Common myeloid progenitor, CD34-positive (primary cell): ENCODE measurements at places on chromosomes 16 and 17.

GRCh38 chr17:81517009-81517338 lies 4.4 kb upstream of the ACTG1 start:
- DNase-seq: no peak

- DNase-seq: no peak
Observed at GRCh38 chr17:18910881-18911280, 41.1 kb upstream of the SLC5A10 start.

DNA sequence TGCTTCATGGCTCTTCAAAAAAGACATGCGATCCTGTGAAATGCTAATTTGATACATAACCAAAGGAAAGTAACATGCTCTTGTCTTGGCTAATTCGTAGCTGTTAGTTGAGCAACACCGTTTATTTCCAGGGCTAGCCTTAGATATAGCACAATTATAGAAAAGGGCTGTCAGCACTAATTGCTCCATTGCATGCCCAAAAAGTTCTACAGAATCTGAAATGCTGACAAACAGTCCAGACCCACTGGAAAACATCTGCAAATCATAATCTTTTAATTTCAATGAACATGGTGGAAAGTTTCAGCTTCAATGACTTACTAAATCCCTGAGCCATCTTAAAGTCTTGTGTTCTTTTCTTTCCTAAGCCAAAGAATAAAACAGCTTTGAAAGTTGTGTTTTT lies 42.9 kb upstream of the NUDT7 start:
- DNase-seq: no peak

- DNase-seq: no peak
Observed at GRCh38 chr17:21375757-21376080, 438 bp upstream of the KCNJ12 start.

DNA sequence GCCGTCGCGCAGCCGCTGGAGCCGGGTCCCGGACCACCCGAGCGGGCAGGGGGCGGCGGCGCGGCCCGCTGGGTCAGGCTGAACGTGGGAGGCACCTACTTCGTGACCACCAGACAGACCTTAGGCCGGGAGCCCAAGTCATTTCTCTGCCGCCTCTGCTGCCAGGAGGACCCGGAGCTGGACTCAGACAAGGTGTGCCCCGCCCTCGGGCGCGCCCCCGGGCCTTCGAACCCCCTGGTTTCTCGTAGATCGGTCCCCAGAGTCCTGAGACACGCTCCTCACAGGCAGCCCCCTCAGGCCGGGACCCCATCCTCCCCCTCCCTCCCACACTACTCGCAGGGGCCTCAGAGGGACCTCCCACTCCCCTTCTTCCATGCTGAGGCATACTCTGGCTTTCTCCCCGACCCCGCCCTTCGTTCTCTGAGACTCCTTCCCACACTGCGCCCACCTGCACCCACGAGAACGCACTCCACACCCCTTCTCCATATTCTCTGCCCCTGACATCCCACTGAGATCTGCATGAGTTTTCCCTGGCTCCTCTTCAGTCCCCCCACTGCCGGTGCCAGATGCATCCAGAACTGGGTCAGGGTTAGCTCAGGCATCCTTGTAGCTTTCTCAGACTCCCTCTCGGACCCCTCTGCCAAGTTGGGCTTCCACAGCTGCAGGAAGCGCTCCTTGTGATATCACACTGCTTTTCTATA lies 523 bp downstream of the KCTD2 start:
- DNase-seq: peak; percentile 53

GRCh38 chr16:86640265-86640843 lies 62.0 kb downstream of the FOXL1 start:
- no peak for DNase-seq

DNA sequence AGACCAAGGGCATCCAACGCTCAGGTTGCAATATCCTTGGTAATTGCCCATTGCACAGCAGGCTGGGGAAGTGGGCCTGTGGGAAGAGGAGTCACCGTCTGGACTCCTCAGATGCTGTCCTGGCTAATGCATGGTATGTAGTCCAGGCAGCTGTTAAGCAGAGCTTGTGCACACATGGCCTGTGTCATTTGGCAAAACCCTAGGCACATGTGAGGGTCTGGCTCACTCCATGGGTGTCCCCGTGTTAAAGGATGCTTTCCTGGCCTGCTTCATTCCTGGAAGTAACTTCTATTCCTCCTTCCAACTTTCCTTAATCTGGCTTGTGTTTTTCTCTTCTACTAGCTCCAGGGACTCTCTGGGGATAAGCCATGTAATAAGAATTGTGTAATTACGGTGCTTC lies 378.0 kb upstream of the CA10 start:
- DNase-seq: no peak

DNA sequence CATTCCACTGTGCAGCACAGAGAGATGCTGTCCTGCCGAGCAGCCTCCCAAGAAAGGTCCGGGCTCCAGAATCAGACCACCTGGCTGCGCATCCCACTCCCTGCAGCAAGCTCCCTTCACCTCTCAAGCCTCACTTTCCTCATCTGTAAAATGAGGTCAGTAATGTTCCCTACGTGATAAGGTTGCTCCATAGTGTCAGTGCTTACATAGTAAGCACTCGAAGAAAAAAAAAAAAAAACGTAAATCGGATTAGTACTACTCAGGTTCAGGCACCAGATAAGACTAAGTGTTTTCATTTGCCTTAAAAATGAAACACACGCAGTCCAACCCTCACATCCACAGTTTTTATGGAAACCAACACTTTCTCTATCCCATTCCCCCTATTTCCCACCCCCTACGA lies 76.7 kb downstream of the CCT6B start:
- DNase-seq: no peak

- DNase-seq: no peak
Observed at GRCh38 chr16:87166321-87166720, 150.9 kb downstream of the C16orf95 start.

DNA sequence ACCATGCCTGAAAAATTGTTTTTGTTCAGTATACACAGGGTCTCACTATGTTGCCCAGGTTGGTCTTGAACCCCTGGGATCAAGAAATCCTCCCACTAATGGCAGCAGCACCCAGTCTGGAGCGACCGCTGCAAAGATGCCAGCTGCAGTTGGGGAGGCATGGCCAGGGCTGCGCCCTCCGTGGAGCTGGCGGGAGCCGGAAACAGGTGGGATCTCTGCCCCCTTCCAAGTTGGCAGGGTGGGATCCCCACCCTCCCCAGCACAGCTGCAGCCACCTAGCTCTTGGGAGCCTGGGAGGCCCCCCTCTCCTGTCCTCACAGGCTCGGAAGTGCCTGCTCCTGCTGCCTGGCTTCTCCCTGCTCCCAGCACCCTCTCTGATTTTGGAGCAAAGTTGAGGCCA lies 176.8 kb downstream of the ZNF423 start:
- no peak for DNase-seq

GRCh38 chr16:75580-76501 lies 2.2 kb upstream of the MPG start:
- peak; percentile 85 for DNase-seq

DNA sequence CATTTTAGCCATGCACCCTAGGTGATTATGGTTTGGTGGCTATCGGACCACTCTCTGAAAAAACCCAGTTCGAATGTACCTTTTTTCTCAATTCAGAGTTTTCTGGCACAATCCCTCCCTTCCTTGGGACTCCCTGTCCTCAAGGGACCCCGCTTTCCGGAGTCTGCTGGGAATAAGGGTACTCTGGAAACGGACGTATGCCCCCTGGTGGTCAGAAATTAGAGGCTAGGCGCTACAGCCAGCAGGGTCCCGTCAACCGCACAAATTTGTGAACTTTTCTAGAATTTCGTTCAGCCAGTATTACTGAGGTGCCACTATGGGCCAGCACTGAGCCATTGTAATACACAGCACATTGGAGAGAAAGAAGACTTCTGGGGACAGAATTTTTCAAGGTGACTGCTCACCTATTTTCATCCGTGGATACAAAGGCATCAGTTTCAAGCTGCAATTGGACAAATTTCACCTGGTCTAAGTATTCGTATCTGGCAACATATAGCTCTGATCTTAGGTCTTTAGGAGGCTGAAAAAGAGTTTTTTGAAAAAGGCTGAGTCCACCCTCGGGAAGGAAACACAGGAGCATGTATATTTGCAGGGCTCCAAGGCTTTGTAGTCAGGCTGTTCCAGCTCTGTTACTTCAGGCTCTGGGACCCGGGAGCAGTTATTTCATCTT lies 27.1 kb upstream of the CRYBA1 start:
- peak; percentile 90 for DNase-seq

GRCh38 chr17:60926466-60927183 lies 249.0 kb downstream of the BCAS3 start:
- no peak for DNase-seq

- DNase-seq: no peak
Observed at GRCh38 chr17:77165577-77165976, 24.8 kb downstream of the SEC14L1 start.

- no peak for DNase-seq
Observed at GRCh38 chr16:11611871-11612664, 25.3 kb upstream of the LITAF start.

DNA sequence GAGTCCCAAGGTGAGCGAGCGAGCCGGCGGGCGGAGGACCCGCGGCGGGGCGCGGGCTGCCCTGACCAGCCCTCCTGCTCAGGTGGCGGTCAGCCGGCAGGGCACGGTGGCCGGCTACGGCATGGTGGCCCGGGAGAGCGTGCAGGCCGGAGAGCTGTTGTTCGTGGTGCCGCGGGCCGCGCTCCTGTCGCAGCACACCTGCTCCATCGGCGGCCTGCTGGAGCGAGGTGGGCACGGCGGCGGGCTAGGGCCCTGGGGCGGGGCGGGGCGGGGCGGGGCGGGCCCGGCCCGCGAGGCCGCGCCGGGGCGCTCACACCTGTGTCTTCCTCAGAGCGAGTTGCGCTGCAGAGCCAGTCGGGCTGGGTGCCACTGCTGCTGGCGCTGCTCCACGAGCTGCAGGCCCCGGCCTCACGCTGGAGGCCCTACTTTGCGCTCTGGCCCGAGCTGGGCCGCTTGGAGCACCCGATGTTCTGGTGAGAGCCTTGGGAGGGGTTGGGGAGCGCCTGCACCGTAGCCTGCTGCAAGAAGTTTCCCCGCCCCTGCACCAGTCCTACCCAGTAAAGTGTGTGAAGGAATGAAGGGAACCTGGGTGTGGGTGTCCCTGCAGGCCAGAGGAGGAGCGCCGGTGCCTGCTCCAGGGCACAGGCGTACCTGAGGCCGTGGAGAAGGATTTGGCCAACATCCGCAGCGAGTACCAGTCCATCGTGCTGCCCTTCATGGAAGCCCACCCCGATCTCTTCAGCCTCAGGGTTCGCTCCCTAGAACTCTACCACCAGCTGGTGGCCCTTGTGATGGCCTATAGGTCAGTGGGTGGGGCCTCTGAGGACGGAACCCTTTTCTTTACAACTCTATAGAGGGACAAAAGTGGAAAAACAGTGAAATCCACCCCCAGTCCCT lies 802 bp downstream of the SETD6 start:
- DNase-seq: peak; percentile 34

DNA sequence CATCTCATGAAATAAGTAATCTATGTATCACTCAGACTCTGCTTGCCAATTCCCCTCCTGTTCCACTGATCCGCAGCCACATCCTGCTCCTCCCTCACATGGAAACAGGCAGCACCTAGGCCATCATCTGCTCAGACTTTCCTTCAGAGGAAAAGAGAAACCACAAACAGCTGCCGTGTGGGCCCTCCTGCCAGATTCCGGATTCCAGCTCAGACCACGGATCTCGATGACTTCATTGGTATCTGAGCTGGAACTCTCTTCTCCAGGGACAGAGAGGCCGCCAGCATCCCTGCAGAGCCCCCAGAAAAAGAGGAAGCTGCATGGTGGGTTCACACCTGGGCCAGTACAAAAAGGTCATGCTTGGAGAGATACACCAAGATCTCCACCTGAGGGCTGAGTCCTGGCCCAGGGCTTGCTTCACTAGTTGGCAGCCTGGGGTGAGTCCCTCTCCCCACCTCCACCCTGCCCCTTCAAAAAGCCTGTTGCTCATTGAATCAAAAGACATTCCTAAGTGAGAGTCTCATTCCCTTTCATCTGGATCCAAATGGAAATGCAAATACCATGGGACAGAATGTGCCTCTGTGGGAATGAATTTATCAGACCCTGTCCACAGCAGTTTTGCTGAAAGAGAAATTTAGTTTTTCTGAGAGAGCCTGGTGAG lies 47.2 kb downstream of the HOXB1 start:
- DNase-seq: peak; percentile 98

DNA sequence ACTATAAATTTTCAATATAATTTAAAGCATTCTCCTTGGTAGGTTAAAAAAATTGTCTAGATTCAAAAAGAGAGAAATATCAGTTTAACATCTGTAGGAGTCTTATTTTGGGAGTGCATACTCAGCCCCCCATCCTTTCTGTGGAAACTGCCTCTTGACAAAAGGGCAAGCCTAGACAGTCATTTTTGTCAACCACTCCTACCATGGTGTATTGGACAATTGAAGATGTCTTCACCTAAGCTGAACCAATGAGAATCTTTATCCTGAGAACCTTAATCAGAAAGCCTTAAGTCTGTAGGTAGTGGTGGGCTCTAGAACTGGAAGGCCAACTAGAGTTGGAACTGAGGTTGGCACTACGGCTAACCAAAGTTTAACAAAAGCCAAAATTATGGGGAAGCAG lies 65.7 kb upstream of the MED13 start:
- DNase-seq: no peak

DNA sequence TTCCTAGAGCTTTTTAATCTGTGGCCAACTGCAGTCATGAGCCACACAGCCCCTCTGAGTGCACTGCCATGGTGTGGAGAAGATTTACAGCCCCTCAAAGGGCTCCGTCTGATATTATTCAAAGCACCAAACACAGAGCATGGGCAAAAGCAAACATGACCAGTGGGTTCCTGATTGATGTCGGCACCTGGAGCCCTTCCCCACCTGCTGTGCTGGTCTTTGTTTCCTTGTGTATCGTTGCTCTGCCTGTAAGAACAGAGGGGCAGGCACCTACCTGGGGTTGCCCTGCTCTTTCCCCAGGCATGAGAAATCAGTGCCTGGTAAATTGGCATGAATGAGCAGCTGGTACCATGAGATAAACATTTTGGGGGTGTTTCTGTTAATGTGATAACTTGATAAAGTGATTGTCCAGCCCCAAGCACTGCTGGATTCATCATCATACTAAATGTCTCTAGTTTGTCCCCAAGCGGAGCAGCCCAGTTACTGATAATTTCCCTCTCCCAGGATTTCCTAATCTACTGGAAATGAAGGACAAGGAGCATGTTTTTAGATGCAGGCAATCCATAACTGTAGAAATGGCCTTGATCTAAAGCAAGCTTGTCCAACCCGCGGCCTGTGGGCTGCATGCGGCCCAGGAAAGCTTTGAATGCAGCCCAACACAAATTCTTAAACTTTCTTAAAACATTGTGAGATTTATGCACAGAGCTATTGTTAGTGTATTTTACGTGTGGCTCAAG lies 5.0 kb upstream of the SPIRE2 start:
- no peak for DNase-seq

DNA sequence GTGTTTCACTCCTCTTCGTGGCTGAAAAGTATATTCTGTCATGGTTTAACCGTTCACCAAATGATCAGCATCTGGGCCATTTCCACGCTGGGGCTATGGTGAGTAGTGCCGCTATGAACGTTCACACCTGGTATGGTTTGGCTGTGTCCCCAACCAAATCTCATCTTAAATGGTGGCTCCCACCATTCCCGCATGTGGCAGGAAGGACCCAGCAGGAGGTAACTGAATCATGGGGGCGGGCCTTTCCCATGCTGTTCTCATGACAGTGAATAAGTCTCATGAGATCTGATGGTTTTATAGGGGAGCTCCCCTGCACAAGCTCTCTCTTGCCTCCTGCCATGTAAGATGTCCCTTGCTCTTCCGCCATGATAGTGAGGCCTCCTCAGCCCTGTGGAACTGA lies 45.7 kb upstream of the ZNF469 start:
- DNase-seq: no peak
